ENCODE measurements at places on chromosomes 2 and 18.

DNA sequence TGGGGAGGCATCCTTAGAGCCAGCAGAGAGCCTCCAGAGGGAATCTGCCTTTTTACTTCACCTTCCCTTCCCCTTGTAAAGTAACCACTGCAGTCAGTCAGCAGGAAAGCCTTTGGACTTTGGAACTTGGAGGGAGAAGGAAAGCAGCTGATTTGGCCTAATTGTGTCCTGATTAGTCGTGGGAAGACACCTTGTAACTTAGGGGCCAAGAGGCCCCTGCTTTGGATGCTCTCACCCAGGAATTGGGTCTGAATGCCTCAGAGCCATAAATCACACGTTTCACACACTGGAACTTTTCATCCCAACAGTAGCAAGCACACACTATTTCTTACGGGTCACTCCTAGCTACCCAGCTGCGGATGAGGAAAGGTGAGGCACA is 81.0 kb upstream of the PPM1B start:
- no peak for DNase-seq

DNA sequence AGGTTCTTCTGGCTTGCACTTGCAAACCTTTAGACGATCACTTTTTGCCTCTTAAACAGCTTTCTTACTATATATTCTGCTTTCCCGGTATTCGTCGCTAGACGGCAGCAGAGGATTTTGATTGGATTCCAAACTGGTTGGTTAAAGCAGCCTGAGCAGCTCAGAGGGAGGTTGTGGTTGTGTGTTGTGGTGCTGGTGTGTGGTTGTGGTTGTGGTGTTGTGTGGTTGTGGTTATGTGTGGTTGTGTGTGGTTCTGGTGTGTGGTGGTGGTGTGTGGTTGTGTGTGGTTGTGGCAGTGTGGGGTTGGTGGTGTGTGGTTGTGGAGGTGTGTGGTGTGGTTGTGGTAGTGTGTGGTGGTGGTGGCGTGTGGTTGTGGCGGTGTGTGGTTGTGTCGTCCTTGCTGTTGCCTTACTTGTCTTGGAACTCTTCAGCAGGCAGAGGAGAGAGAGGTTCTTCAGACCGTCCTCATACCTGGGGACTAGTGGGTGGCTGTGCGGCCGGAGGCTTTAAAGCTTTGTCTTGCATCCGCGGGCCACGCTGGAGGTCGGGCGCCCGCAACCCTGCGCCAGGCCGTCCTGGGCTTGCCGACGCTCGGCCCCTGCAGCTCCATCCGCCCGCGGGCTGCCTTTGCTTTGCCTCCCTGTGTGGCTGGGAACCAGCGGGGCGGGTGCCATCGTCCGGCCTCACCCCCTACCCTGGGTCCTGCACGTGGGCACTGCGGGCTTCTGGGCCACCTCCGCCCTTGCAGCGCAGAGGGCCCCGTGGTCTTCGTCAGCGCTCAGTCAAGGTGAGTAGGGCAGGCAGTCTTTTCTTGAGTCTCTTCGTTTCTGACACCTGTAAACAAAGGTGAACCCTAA is 190.8 kb downstream of the ARHGAP28 start:
- DNase-seq = peak; percentile 54

GRCh38 chr18:59359576-59359952 is 499 bp upstream of the LMAN1 start:
- no peak for DNase-seq

DNA sequence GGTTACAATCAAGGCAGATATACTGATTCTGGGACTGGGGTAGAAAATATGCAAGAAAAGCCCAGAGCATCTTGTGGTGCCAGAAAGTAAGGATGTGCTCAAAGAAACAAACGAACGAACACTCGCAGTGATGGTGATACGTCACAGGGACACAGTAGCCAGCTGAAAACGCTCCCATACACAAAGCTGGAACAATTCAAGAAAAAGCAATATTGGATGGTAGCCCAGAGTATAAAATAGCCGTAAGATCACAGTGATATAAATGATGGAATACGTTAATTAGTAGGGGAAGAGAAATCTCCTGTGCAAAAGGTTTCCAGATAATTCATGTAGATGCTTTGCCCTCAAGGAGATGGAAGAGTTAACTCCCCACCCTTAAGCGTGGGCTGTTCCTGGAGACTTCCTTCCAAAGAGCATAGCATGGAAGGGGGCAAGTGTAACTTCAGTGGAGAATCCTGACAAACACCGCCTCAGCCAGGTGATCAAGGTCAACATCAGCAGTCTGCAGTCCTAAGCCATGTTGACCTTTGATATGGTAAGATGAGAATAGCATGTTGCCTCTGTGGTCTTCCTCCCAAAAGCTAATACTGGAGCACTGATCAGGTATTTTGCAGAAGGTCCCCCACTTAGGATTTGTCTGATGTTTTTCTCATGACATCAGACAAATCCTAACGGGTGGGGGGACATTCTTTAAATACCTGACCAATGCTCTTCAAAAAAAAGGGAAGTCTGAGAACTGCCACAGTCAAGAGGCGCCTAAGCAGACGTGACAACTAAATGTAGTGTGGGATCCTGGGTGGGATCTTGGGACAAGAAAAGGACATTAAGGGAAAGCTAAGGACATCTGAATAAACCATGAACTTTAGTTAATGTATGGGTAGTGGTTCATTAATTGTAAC is 99.0 kb downstream of the NCK2 start:
- DNase-seq = no peak

- DNase-seq = no peak
Measured at GRCh38 chr2:114134146-114134545, 244.3 kb downstream of the ACTR3 start.

DNA sequence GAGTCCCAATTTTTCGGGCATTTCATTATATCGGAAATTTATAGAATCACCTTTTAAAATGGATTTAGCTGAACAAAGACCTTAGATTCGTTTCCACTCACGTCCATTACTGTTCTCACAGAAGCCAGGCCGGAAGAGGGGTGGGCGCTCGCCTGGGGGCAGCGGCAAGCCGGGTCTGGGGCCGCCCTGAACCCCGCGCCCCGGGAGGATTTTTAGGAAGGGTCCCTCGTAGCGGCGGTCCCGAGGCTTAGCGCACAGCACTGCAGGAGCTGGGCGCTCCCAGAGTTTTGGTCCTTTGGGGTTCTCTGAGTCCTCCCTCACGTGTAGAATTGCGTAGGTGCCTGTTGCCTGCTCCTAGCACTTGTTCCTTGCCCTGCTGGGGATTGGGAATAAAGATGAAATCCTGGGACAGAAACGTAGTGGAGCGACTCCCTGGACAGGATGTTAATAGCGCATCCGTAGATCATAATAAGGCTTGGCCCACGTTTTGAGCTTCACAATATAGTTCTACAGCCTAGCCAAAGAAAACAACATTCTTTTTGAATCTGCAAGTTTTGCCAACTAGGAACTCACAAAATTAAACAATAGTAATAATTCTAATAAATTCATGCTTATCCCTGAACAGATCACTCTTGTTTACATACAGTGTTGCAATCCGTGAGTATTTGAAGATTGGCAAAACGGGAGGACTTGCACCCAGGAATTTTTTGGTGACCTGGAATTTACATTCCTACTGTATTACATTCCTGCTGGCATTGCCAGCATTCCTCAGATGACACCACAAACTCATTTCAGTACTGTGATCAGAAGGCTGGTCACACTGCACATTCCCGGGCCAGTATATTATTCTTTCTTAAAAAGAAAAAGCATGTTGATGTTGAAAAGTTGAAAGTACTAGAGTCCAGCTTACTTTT is 875 bp downstream of the C18orf63 start:
- peak; percentile 93 for DNase-seq

- peak; percentile 78 for DNase-seq
Measured at GRCh38 chr18:49849331-49850217, 36.2 kb upstream of the ACAA2 start.

GRCh38 chr2:2484301-2484700 is 153.2 kb upstream of the MYT1L start:
- DNase-seq = no peak

DNA sequence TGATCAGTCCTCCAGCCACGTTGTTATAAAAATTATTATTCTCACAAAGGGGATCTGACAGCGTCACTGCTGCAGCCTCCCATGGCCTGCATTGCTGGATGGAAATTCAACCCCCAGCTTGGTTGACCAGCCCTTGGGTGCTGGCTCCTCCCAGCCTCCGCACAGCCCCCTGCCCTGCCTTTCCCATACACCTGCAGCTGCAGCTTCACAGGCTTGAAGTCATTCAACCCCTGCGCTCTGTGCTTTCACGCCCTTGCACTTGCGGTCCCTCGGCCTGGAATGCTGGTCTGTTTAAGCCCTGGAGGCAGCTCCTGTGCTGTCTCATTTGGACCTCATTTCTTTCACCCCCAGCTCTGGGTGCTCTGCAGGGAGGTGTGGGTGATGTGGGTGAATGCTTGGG is 860 bp upstream of the CD8A start:
- DNase-seq = no peak

DNA sequence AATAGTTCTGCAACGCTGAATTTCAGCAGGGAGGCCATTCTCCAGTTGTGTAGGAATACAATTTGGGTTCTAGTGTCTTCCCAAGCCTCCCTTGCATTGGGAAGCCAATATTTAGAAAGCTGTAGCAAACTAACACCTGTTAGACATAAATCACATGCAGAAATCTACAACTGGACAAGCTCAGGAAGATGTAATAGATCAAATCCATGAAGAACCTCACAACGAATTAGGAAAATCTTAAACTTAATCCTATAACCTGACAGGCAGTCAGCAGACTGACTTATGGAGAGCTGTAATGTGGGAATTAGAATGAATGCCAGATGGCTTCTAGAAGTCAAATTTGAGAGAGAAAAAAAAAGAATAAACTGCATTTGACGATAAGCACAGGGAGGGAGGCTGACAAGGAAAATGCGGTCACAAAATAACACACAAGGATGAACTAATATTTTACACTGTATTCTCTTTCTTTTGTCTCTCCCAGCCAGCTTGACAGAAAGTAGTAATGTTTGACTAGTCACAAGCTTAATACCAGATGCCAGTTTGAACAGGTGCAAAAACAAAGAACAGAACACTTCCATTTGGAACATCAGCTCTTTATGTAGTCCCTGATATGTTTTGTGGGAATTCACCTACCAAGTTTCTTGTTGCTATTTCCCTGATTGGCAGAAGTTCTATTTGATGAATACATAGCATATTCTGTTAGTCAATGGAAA is 50.8 kb upstream of the FANCL start:
- DNase-seq = no peak

DNA sequence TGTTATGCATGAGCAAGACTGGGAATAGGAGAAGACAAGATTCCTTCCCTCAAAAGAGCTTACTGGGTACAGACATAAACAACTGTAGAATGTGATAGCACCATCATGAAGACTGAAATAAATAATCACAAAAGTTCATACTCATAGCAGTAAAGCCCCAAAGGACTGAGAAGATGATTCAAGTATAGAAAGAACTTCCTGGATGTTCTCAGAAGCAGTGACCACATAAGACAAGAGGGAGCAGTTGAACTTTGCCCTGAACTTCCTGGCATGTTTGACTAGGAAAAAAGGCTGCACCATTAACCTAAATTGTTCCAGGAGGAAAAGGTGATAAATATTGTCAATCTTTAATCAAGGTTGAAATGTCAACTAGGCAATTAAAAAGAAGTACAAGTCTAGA is 57.8 kb upstream of the CCDC141 start:
- no peak for DNase-seq

- no peak for DNase-seq
Measured at GRCh38 chr18:35466815-35467623, 30.7 kb downstream of the INO80C start.

GRCh38 chr2:19846030-19846429 is 55.8 kb downstream of the TTC32 start:
- no peak for DNase-seq

- DNase-seq = no peak
Measured at GRCh38 chr2:68789603-68790002, 55.0 kb downstream of the ARHGAP25 start.

DNA sequence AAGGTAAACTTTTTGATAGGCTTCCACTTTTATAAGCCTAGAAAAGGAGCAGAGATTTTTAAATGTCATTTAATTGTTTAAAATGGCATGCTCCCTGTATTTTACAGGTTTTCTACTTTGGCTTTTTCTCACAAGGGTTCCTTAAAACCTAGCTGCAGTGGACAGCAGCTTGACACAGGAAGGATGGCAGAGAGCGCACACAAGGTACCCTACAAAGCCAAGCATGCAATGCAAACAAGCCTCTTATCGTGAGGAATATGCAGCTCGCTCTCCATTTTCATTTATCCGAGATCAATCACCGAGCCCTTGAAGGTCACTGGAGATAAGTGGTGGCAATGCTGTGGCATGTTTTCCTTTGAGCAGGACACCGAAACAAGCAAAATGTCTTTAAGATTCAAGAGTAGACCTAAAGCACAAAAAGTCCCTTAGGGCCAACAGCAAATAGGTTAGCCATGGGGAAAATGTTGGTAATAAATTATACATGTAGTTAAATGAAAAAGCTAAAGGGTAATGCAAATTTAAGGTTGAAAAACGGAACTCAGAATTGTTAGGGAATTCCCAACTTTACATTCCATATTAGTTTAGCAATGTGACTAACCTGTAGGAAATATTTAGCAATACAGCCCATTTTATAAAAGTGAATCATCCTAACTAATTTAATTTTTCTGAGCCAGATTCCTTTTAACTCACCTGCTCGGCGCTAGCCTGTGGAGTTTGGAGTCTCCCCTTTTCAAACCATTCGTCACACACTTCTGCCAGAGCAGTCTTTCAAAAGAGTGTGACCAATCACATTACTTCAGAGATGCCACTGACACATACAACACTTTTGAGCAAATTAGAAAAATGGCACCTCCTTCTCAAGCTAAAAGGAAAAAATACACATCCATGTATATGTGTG is 337.9 kb upstream of the PKDCC start:
- DNase-seq = no peak

- DNase-seq = no peak
Measured at GRCh38 chr2:105780606-105781005, 35.9 kb downstream of the NCK2 start.

GRCh38 chr18:58118536-58118935 is 74.5 kb downstream of the NEDD4L start:
- no peak for DNase-seq

DNA sequence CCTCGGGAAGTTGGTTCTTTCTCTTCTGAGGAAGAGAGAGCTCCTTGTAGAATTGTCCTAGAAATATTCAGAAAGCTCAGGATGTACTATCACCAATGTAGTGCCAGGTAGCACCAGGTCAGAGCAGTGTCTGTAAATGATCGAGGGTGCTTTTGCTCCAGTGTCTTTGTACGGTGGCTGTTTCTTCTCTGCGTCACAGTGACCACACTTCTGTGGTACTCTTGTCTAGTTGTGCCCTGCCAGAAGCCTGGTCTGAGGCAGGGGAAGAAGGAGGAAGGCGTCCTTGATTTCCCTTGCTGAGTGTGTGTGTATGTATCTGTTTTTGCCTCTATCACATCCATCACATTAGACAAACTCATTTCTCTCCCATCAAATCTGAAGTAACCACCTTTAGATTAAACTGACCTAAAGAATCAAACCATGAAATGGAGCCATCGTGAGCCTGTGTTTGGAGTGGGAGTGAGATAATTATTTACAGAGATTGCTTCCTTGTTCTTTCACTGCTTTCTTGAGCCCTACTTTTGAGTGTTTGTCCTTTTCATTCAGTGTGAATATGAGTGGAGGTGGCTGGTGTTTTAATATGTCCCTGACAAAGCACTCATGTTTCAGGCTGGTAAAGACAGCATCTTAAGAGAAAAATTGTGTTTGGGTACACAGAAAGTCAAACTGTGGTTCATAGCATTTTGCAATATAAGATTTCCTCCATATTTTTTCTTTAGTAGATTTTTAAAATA is 97.2 kb downstream of the ACOXL start:
- no peak for DNase-seq
